Activated T-cell treated with anti-CD3 and anti-CD28 coated beads, Interleukin-2, amount 50 U/mL, for 4 hours (primary cell): ENCODE measurements at places on chromosomes 13 and 19. TPM values are rescaled to one million over a fixed set of nuclear protein-coding genes. Genes with fewer than 3 reads are reported as not detected.

GRCh38 chr19:17909003-17909732 is 23.6 kb upstream of the CCDC124 start:
- DNase-seq = no peak

- DNase-seq = no peak
Measured at GRCh38 chr13:32098272-32098671, 66.7 kb downstream of the FRY start.

DNA sequence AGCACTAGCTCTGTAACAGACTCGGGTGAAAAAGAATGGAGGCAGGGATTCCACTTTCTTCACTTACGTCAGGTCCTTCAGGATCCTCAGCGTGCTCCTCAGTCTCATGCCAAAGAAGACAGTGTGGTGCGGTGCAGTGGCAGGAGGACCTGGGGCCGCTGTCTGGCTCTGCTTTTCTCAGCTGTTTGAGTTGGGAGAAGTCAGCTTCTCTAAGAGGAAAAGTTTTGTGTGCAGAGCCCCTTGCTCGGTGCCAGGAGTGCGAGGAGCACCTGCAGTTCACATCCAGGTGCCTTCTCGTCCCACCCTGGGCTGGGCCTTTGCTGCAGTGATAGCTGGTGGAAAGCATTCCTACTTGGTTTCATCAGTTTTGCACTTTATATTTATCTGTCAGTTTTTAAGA is 77.9 kb upstream of the TEX29 start:
- no peak for DNase-seq

GRCh38 chr13:91516799-91517198 is 118.4 kb downstream of the GPC5 start:
- DNase-seq = no peak

- DNase-seq = no peak
Measured at GRCh38 chr13:97568850-97569249, 134.9 kb downstream of the RAP2A start.

GRCh38 chr13:113252516-113253095 is 43.2 kb downstream of the CUL4A start:
- no peak for DNase-seq

GPI gene
- total RNA-seq = 421 TPM

DNA sequence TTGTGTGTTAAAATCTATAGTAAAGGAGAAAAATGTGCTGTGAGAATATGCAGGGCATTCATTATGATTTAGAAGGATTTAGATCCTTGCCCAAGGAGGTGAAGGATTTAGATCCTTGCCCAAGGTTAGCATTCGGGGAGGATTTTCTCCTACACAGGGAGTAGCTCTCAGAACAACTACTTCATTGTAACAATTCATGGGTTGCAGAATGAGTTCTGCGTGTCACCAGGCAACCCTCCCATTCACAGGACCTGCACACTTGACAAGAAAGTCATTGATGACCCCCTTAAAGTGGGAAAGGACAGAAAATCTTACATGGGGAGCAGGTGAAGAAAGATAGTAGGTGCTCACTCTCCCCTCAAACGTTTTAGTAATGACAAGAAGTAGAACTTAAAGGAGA is 167.1 kb upstream of the MAB21L1 start:
- DNase-seq = no peak

- DNase-seq = no peak
Measured at GRCh38 chr13:112796190-112796915, 106.5 kb downstream of the ATP11A start.

GRCh38 chr19:30552593-30552992 is 180.4 kb downstream of the ZNF536 start:
- DNase-seq = no peak

GRCh38 chr13:84917252-84917878 is 881.9 kb downstream of the SLITRK6 start:
- no peak for DNase-seq

DNA sequence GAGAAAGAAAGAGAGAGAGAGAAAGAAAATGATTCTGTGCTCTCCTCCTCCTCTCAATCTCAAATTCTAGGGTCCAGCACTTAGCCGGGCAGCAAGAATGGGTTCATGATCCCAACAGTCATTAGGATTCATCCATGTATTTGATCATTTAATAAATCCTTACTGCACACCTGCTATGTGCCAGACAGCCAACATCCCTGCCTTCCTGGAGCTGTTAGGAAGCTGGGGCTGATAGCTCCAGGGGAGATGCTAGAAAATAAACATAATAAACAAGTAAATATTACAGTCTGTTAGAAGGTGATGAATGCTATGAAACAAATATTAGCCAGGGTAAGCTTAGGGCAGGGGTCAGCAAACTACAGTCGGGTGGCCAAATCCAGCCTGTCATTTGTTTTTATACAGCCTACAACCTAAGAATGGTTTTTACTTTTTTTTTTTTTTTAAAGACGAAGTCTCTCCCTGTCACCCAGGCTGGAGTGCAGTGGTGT is 9.9 kb upstream of the ACP7 start:
- DNase-seq = no peak

- no peak for DNase-seq
Measured at GRCh38 chr13:101624210-101624922, 171.9 kb downstream of the ITGBL1 start.

DNA sequence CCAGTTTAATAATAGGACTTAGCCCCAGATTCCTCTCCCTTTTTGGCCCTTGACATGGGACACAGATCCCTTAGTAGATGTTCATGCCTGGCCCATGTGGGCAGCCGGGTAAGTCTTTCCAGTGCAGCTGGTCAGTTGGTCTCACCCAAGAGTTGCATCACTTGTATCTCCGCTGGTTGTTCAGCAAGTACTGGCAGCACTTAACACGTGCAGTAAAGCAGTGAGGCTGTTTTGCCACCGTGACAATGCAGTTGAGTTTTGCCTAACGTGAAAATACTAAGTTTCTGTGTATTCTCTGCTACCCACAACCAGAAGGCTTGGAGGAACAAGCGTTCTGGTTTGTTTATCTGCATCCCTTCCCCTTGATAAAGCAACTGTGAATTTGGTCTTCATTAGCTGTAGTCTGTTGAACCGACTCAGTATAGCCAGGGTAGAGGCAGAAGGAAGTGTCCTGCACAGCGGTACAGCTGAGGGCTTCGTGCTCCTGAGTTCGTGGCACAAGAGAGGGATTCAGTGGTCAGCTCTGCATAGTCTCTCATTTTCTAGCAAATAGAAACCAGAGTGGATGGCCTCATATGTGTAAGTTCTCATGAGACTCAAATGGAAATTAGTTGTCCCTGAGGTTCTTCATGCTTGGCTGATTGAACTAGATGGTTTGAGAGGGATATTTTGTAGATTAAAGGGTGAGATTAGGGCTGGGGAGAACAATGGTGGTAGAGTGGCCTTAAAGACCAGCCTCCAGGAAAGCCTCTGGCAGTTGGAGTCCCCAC is 50.3 kb downstream of the ARHGEF7 start:
- no peak for DNase-seq

ZNF296 gene
- 7.8 TPM for total RNA-seq

DNA sequence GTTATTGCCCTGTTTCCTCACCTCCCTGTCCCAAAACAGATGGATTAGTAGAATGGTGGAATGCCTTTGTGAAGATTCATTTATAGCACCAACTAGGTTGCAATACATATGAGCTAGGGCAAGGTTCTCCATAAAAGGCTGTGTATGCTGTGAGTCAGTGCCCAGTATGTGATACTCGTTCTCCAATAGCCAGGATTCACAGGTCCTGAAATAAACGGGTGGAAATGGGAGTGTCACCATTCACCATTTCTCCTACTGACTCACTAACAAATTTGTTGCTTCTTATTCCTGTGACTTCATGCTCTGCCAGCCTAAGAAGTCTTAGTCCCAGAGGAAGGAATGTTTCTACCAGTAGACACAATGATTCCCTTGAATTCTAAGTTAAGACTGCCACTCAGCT is 1745.4 kb downstream of the SLITRK1 start:
- no peak for DNase-seq

ZFP82 gene
- 3.9 TPM for total RNA-seq

DNA sequence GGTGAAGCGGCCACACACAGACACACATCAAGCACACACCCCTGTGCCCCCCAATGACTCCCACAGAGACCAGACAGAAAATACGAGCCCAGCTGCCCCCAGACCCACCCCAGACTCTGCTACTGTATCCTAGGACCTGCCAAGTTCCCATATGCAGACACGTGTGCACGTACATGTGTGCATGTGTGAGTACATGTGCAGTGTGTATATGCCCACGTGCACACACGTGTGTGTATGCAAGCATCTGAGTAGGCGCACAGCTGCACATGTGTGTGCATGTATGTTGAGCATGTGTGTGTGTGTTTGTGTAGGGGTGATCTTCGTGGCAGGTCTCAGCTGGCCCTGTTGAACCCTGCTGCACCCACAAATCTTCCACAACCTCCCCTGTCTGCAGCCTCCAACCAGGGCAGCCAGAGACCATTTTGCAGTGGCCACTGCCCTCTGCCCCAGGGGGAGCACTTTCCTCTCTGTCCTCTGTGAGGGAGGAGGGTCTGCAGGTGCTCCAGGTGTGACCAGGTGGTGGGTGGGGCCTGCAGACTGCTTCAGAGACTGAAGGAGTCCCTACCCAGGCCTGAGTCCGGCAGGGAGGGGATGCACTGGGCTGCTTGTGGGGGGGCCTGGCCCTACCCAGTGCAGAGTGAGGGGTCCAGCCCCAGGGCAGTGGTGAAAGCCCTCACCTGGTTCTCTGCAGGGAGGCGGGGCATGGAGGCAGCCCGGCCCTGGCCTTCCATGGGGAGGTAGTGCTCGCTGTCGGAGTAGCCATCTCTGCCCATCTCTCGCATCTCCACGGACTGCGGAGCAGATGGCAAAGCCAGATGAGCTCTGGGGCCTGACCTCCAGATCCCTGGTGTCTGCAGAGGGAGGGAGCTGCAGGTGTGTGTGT is 61.5 kb downstream of the IER2 start:
- no peak for DNase-seq

GRCh38 chr13:32530841-32531253 is 7.7 kb downstream of the N4BP2L2 start:
- DNase-seq = no peak

CYP4F22 gene
- total RNA-seq = 0.82 TPM

DNA sequence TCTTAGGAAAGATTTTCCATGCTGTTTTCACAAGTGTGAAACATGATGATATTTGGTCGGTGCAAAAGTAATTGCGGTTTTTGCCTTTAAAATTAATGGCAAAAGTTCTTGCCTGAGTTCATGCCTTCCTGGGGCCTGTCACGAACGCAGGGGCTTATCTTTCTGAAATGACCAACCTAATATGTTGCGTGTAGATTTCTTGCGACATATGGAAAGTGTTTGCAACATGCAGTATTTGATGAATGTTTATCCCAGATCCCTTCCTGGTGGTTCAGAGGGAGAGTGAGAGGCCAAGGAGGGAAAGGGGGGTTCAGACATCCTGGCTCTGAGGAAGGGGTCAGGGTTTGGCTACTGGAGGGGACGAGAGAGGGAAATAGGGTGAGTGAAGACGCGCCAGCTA is 72.0 kb downstream of the TEX29 start:
- no peak for DNase-seq

- DNase-seq = no peak
Measured at GRCh38 chr19:1360126-1360817, 23.4 kb upstream of the NDUFS7 start.

GRCh38 chr19:18464646-18465045 is 26.7 kb upstream of the ISYNA1 start:
- no peak for DNase-seq

C19orf33 gene
- not detected for total RNA-seq

FGF9 gene
- total RNA-seq = 0.63 TPM

IFNL1 gene
- not detected for total RNA-seq

HOOK2 gene
- total RNA-seq = 6.0 TPM

DNA sequence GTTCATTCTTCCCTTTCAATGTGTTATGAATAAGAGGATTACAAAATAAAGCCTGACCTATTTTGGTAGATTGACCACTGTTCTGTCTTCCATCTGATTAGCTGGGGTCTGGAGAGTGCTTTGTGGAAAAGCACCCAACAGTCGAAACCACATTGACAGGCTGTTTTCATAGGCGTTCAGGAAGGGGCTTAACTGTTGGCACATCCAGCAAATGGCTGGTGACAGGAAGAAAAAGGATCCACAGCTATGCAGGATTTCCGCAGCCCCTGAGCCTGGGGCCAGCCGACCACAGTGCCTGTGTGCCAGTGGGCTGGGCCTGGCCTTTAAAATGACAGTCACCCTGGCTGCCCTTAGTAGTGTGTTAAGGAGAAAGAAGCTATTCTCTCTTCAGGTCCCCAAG is 113.3 kb downstream of the SIPA1L3 start:
- DNase-seq = no peak

DNA sequence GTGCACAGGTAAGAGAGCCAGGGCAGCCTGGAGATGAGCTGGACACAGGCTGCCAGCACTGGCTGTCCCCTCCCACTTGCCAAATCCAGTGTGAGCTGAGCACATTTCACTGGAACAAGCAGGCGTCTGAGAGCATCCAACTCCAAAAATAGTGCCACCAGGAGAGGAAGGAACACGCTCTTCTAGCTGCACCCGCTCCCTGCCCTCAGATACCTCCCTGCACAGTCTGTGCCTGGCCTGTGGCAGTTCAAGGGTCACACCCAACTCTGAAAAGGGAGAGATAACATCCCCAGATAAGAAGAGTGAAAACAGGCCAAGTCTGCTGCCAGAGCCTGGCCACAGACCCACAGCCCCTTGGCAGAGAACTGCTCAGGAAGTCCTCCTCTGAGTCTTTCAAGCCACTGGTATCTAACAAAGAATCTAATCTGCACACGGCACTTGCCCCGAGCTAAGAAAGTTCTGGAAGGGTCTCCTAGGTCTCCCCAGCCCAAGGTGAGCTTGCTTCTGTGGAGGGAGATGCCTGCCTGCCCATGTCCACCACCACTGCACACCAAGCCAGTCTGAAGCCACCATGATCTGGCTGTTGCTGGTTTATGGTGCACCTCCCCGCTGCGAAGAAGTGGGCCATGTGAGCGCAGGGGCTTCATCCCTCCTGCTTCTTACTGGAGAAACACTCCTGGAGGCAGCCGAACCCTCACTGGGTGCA is 14.7 kb downstream of the ELL start:
- DNase-seq = no peak

KLK15 gene
- total RNA-seq = not detected
